ENCODE measurements at places on chromosomes 12 and 14.

GRCh38 chr12:32290411-32290810 lies 108.9 kb upstream of the FGD4 start:
- DNase-seq = no peak

- DNase-seq = no peak
Measured at GRCh38 chr14:35949920-35950513, 123.9 kb downstream of the BRMS1L start.

GRCh38 chr12:8465301-8465996 lies 9.7 kb downstream of the CLEC6A start:
- DNase-seq = no peak

GRCh38 chr12:133080026-133080367 lies 726 bp upstream of the ZNF140 start:
- peak; percentile 97 for DNase-seq

Data from GM04504 (cell line).